Germinal center (tissue), 1 donor: ENCODE measurements at places on chromosomes 11 and 22.

GRCh38 chr22:19120829-19121630 lies 1.2 kb downstream of the DGCR2 start:
- DNase-seq: no peak

DNA sequence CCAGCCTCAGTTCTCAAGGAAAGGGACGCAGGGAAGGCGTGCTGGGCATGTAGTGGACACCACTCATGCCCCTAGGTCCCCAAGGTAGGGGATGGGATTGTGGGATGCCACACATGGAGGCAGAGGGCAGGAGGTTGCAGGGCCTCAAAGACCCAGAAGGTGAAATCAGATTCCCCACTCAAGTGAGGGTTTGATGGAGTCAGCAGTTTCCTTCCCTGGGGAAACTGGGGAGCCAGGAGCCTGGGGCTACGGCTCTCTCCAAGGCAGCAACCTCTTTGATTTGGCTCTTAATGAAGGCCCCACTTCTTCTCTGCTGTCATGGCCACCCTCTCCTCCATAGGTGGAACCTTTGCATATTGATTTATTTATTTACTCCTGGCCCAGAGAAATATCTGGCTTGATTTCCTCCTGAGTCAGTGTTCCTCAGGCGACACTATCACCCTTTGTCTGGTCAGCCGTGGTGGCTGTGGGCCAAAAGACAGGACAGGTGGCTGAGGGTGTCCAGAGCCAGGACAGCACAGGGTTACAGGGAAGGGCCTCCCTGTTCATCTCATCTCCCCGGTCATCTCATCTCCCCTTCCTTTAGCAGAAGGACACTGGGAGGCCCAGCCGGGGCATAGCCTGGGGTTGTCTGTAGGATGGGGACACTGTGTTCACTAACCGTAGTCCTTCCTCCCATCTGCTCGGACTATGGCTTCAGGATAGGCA lies 9.6 kb downstream of the GNAZ start:
- DNase-seq: no peak

DNA sequence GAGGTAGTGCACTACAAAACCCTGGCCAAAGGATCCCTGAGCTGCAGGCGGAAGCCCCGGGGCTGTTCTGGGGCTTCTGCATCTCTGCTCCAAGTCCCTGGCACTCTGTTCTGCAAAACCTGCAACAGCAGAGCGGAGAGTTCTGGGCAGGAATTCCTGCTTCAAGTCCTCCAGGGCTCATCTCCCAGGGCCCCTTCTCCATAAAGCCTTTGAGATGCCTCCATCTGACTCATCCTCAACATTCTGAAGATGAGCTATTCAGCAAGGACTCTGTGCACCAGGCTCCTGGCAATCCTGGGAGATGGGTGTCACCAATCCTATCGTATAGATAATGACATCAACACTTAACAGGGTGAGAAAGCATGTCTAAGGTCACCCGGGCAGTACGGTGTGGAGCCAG lies 19.3 kb downstream of the SYN3 start:
- no peak for DNase-seq

GRCh38 chr11:36657610-36658267 lies 59.7 kb upstream of the RAG2 start:
- no peak for DNase-seq

DNA sequence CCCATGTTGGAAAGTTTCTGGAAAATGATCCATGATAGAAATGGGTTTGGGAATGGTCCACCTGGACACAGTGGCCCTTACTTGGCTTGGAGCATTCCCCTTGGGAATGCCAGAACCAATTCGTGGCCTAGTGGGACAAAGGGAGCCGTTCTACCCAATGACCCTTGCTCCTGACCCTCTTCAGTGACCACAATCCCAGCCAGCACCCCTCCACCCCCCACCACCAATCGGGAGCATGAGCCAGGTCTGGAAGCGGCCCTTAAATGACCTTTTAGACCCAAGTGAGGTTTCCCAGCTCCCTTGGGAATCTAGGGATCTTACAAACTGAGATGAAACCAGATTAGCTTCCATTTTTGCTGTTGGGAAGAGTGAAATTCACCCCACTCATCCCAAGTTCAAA lies 51.3 kb upstream of the CDON start:
- no peak for DNase-seq

DNA sequence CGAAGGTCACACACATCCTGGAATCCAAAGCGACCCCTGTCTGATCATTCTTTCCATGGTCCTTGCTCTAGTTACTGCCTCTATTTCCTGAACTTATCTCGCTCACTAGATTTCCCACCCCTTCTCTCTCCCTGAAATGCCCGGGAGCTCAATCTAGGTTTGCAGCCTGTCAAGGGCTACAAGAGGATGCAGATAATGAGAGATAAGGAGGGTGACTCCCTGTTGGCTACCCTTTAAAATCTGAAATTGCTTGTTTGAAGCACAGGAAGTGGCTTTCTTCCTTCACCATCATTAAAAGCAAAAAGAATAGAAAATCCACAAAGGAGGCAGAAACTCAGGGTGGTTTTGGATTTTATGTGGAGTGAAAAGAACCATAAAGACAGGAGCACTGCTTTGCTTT lies 13.0 kb upstream of the FLI1 start:
- DNase-seq: no peak

DNA sequence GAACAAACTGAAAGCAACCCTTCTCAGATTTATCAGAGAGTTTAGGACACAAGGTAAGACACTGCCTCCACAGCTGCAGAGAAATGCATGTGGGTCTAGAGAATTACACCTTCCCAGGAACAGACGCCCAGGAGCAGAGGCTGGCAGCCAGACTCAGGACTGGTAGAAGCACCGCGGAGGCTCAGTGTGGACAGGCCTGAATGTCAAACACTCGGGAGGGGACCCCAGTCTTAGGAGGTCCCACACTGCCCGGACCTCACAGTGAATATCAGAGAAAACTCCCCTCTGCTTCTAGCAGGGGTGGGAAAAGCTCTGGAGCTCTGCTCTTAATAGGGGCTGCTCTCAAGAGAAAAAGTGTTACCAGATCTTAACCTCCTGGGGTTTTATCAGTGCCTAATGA lies 952.7 kb downstream of the BRD1 start:
- DNase-seq: no peak

GRCh38 chr11:82539669-82540068 lies 194.0 kb downstream of the FAM181B start:
- DNase-seq: no peak

DNA sequence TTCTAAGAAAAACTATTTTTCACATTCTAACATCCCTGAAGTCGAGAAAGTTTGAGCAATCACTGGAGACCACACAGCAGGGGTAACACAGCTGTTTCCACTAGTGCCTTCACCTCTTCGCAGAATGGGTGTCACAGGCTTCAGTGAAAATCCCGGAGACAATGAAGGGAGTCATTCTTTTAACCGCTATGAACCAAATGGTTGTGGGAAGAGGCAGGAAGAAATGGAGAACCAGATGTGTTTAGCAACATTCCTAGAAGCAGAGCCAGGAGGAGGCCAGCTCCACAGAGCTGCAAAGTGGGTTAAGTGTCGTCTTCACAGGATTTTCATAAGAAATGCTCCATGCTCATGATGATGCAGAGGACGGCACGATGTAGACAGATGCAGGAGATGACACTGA lies 221.1 kb downstream of the LARGE1 start:
- DNase-seq: no peak

DNA sequence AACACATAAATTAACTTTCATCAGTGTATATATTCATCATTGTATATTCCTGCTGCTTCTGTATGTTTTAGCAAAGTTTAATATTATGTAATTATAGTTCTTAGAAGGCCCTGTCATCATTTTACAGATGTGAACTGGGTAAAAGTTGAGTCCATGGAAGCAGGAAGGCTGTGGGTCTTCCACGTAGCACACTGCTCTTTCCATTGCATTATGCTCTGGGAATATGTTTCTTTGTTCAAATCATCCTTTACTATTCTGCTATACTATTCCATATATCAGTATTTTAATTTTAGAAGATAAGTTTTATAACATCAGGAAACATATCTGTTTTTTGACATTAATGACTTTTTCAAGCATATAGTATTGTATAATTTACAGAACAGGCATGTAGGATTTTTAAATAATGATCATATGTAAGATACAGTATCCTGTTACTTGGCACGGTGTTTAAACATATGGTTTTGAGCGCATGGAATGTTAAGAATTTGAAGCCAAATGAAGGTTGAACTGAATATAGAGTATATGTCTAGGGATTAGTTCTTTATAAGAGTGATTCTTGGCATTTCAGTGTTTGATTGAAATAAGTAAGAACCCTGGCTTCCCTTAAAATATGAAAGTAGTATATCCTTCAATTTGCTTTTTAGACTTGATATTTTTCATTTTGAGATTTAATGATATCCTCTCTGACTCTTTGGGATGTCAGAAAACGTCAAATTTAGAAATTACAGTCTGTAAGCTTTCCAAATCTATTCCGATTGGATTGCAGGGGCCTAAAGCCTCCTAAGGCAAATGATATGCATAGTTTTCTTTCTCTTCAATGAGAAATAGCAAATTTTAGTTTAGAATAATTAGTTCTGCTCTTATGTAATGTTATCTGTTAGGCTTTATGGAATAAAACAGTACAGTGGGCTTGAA lies 8.6 kb downstream of the CCDC81 start:
- no peak for DNase-seq

DNA sequence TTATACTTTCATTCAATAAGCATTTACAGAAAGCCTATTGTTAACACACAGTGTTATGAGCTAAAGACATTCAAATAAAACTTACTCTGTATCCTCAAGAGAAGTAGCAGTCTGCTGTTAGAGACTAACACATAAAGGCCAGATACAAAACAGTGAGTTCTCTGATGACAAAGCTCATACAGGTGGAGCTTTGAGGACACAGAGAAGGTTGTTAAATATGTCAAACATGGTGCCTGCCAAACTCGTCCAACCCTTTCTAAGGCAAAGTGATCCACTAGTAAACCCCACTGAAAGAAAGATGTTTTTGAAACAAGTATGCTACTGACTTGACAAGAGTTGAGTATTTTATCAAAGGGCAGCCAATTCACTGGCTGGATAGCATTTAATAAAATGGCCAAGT lies 70.1 kb downstream of the C2CD3 start:
- no peak for DNase-seq

DNA sequence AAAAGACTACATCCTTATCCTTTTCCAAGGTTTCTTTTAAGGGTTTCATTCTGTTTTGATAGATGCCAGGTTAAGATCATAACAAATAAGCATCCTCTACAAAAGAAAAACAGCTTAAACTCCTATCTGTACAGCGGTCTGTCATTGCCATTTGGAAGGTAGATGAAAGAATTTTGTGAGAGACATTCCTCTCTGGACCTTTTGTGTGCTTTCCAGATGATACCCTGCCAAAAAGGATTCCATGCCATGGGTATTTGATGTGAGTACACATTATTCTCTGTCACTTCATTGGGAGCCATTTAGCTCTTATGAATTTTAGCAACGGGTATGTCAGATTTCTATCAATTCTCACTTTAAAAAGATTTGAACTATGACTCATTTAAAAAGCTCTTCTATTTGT lies 153.7 kb downstream of the GRIA4 start:
- DNase-seq: no peak

DNA sequence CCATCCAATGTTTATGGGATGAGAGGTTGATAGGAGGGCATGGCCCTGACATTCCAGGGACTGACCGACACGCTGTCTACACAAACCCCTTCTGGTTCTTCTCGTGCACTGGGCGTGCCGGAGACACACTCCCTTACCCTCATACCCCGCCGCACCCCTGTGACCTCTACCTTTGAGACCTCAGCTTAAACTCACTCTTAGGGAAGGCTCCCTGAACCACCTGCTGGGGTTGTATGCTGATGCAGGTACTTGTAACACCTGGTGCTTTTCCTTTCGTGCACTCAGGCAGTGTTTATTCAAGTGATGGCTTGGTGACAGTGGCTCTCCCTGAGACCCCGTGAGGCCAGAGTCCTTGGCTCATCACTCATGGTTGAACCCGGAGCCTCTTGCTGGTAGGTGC lies 12.0 kb downstream of the PPARA start:
- DNase-seq: no peak

DNA sequence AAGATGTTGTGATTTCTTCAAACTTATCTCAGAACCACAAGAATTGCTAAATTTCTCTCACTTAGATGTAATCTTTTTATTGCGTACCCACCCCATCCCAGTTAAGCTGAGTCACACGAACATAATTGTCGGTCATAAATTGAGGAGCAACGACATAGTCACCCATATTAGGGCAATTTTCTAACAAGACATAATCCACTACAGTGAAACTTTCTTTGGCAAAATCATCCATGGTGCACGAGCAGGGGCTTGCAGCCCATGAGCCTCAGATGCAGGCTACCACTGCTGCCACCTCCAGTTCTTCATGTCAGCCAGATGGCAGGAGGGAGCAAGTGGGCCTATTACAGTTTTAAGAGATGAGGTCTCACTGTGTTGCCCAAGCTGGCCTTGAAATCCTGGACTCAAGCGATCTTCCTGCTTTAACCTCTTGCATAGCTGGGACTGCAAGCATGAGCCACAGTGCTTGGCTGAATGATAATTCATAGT lies 70.3 kb upstream of the GRK2 start:
- DNase-seq: no peak

DNA sequence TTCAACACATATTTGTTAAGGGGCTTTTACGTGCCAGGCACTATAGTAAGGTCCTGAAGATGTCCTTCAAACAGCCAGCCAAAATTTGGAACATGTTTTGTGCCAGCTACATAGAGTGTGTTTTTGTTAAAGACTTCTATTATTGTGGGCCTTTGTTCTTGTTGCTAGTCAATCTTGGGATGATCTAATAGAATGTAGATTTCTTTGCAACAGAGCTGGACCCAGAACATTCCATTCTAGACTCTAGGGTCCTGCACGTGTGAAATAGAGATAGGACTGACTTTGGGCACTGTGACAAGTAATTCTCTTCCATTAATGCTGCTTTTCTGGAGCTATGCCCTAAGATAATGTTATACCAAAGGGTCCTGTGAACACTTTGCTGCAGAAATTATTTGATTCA lies 16.9 kb upstream of the IPO7 start:
- DNase-seq: no peak

DNA sequence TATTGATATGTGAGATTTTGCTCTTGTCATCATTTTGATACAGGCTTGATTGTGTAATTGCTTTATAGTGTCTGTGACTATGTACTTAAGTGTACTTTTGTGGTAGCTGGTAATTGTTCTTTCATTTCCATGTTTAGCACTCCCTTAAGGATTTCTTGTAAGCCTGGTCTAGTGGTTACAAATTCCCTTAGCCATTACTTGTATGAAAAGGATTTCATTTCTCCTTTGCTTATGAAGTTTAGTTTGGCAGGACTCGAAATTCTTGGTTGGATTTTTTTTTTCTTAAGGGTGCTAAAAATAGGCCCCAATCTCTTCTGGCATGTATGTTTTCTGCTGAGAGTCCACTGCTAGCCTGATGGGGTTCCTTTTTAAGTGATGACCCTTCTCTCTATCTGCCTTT lies 346.8 kb downstream of the JRKL start:
- no peak for DNase-seq

- DNase-seq: no peak
These were observed 831.5 kb downstream of the TBC1D22A start for GRCh38 chr22:47593911-47594311.

- no peak for DNase-seq
These were observed 9.3 kb downstream of the MTFP1 start for GRCh38 chr22:30434843-30435242.

DNA sequence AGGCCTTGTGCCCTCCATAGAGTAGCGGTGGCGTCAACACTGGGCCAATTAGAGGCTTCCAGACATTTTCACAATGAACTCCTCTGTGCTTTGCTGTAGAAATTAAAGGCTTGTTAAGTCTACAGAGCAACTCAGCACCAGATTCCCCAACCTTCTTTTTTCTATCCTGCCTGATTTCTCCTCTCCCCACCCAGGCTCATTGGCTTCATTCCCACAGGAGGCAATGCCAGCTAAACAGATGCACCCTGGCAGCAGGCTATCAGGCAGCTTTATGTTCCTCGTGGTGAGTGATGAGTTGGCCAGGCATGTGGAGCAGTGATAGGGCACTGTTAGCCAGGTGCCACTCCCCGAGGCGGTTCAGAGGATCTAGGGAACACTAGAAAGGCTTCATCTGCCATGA lies 4.8 kb downstream of the DIXDC1 start:
- DNase-seq: no peak
